Ovary (tissue), 10 donors: ENCODE measurements at places on chromosomes 6 and 20. TPM values are rescaled to one million over a fixed set of nuclear protein-coding genes. Genes with fewer than 3 reads are reported as not detected.

DNA sequence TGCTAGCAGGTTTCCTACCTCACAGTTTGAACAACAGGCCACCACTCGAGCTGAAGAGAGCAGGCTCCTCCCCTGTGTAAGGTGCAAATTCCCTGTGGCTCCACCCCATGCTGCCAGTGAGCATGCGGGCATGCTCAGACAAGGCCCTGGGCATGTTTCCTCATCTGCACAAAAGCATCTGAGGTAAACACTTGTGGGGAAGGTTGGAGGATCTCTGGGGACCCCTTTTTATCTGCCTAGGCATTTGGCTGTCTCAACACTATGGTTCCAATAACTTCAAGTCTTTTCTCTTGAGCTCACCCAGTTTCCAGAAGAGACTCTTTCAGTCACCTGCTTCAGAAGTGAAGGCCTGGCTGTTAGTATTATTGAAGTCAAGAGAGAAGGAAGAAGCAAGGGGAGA is 9.4 kb downstream of the C6orf58 start:
- no peaks in the 10 kb centered on the region for H3K27me3 ChIP-seq
- no peak overlapping the region for H3K27ac ChIP-seq
- no peaks in the 10 kb centered on the region for H3K4me1 ChIP-seq
- no peaks in the 10 kb centered on the region for H3K36me3 ChIP-seq
- no peak overlapping the region for H3K4me3 ChIP-seq

DNA sequence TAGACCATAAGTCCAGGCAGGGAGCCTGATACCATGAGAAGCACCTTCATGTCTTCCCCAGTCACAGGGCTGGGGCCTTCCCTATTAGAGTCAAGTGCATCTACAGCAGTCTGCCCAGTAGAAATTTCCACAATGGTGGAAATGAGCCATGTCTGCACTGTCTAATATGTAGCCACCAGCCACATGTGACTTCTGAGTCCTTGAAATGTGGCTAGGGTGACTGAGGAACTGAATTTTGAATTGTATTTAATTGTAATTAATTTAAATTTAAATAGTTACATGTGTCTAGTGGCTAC is 300.2 kb downstream of the CLIC5 start:
- DNase-seq: no peak
- no peaks in the 10 kb centered on the region for H3K36me3 ChIP-seq
- H3K27me3 ChIP-seq: no peaks in the 10 kb centered on the region
- H3K4me3 ChIP-seq: no peak overlapping the region

DNA sequence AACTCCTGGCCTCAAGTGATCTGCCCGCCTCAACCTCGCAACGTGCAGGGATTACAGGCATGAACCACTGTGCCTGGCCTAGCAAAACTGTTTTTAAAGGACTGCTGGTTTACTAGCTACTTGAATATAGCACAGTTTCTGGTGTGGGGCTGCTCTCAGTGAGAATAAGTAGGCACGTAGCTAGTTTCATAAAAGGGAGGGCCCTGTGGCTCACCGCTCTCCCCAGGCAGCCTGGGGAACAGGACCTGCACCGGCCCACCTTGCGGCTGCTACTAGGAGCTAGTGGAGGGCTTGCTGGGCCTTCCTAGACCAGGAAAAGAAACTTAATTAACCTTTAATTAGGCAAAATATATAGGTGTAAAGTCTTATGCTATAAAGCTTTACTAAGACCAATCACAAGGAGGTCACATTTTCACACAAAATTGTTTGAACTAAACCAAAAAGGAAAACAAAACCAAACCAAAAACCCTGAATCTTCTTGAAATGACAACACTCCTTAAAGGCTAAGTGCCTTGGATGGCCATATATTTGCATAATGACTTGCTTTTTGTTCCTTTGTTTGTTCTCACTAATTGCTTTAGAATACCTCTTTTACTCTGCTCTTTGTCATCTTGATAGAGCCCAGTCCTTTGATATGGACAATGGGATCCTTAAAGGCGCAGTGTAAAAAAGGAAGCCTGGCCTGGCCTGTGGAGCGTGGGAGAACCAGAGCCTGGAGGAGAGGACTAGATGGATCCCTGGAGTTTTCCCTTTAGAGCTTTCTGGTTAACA is 69.5 kb upstream of the SAMD5 start:
- DNase-seq: no peak
- H3K4me1 ChIP-seq: no peaks in the 10 kb centered on the region
- H3K36me3 ChIP-seq: no peaks in the 10 kb centered on the region
- H3K27me3 ChIP-seq: no peaks in the 10 kb centered on the region

DNA sequence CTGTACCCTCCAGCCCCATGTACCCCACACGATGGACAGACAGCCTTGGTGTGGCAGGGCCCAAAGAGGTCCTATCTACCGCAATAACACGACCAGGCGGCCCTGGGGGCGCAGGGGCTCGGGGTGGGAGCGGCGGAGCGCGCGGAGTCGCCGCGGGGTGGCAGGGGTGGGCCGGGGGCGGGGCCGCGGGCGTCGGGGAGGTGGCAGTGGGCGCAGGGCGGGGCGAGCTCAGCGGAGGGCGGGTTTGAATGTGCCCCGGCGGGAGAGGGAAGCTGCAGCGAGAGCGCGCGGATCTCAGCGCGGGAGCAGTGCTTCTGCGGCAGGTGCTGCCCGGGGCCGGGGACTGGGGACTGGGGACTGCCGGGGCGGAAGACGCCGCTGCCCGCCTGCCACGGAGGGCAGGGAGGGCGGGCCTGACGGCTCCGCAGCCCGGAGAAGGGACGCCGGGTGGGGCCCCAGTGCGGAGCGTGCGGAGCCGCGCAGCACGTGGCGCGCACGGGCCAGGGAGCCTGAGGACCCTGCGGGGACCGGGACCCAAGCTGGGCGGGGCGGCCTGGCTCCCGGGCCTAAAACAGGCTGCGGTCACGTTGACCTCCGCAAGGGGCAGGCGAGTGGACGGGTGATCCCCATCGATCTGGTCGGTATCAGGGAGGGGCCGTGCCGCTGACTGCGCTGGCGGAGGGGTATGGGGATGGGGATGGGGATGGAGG is at the start of gene SLC29A1:
Gene SLC29A1, plus strand, starts transcription at position 277 of the 710 bp plus-strand sequence. CDS start 3,719 bp downstream, outside the sequence.
- peak within 1 kb of the TSS; percentile 72 for H3K27ac ChIP-seq
- peak within 1 kb of the TSS; percentile 53 for H3K4me3 ChIP-seq
- no peaks in the 10 kb centered on the region for H3K27me3 ChIP-seq
- peak; percentile 78 for DNase-seq
- H3K4me1 ChIP-seq: peaks cover 37% of the 10 kb centered on the region
- no peaks in the 10 kb centered on the region for H3K36me3 ChIP-seq

The SNX5 gene
- 143 TPM for polyA plus RNA-seq

The INSM1 gene
- polyA plus RNA-seq: 0.02 TPM

The XKR7 gene
- not detected for polyA plus RNA-seq
